RKO (cell line): ENCODE measurements at places on chromosomes 16 and 17.
A peak's percentile ranks its signal among the peaks of the same experiment; 100 is the strongest.

DNA sequence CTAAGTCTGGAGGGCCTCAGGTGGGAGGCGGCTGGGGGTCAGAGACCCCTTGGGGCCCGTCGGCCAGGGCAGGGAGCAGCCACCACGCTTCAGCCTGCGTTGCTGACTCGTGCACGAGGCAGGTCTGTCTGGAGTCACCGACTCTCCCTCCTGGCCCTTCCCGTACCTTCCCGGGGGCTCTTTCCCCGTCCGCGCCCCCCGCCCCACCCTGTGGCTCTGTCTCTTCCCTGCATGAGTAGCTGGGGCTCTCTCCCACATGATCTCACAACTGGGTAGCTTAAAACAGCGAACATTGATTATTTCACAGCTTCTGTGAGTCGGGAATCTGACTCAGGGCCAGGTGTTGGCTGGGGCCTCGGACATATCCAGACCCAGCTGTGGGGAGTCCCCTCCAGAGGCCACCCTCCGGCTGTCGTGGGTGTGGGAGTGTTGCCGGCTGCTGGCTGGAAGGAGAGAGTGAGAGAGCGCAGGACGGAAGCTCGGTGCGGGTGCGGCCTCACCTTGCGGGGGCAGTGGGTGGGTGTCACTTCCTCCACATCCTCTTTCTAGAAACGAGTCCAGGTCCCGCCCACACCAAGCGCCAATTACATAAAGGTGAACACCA lies 17.3 kb downstream of the BAHCC1 start:
- DNase-seq = no peak

- DNase-seq = peak; percentile 33
Measured at GRCh38 chr17:15914400-15915170, 30.3 kb upstream of the ADORA2B start.

GRCh38 chr17:81427173-81428120 lies 32.2 kb downstream of the BAHCC1 start:
- no peak for DNase-seq

GRCh38 chr17:2705263-2705662 lies 6.3 kb downstream of the CLUH start:
- DNase-seq = no peak

DNA sequence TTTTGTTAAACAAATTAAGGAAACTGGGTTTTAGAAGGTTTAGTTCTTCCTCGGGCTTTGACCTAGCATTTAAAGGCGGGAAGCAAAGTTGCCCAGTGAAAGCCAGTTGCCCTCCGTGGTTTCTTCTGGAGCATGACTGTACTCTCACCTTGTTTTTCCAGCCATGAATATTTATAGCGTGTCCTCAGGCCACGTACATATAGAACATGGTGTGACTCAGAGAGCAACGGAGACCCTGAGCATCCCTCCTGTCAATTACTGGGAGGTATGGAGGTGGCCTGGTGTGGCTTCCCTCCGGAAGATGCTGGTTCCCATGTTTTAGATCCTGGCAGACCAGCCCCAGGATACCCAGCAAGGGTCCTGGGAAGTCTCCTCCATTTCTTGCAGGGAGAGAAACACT lies 48.4 kb downstream of the AKAP1 start:
- DNase-seq = no peak

GRCh38 chr17:71023249-71024030 lies 854.1 kb downstream of the KCNJ2 start:
- no peak for DNase-seq
